Umbilical cord (tissue), 2 donors: ENCODE measurements at places on chromosomes 4 and X.

DNA sequence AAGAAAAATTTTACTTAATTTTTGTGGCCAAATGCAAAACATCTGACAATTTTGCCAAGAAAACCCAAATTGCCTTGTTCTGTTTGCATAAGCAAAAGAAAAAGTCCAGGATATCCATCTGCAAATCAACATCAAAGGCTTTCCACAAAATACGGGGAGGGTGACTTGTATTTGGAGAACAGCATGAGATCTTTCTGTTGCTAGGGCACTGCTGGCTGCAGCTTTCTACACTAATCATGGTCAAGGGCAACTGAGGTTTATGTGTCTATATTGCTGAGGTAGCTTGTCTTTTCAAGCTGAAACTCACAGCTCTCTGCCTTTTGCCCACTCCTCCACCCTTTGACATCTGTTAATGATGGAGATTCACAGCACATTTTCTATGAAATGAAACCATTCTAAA, 389.1 kb downstream of the NKX6-1 start:
- no peak for DNase-seq

GRCh38 chrX:118948270-118948669, 26.1 kb upstream of the LONRF3 start:
- no peak for DNase-seq

DNA sequence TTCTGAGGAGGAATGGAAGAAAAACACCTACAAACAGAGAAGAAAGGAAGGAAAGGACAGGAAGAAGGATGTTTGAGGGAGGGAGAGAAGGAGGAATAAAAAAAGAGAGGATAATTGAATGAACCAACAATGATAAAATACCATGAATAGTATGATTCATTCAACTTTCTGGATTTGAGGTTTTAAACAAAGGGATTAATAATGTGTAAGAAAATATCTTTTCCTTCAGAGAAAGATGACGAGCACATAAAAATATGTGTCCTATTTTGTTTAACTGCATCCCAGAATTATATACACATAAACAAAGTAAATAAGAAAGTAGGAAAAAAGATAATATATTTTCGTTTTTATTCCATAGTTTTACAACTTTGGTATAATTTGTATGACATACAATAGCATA, 1380.4 kb downstream of the STIM2 start:
- no peak for DNase-seq

DNA sequence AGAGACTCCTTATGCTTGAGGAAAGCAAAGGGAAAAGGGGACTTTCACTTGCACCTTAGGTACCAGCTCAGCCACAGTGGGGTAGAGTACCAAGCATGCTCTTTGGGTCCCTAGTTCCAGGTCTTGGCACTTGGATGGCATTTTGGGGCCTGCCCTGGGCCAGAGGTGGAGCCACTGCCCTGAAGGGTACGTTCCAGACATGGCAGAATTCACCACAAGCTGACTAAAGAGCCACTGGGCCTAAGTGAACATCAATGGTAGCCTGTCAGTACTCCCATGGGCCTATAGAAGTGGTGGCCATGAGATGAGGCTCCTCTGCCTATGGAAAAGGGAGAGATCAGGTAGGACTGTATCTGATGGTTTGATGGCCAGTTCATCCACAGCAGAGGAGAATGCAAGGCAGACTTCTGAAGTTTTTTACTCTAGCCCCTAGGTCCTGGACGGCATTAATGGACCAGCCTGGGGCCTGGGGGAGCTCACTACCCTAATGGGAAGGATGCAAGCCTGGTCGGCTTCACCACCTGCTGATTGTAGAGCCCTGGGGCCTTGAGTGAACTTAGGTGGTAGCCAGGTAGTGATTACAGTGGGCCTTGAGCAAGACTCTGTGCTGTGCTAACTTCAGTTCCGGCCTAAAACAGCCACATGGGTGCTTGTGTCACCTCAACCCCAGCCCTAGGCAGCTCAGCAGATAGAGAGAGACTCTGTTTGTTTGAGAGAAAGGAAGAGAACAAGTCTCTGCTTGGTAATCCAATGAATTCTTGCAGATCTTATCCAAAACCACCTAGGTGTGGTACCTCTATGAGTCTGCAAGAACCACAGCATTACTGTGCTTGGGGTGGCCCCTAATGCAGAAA, 19.8 kb upstream of the HSFX4 start:
- DNase-seq, result no peak

DNA sequence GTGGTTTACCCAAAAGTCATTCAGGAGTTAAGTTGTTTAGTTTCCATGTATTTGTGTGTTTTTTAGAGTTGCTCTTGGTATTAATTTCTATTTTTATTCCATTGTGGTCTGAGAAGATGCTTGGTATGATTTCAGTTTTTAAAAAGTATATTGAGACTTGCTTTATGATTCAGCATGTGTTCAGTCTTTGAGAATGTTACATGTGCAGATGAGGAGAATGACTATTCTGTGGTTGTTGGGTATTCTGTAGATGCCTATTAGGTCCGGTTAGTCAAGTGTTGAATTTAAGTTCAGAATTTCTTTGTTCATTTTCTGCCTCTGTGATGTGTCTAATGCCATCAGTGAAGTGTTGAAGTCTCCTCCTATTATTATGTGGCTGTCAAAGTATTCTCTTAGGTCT, 249.4 kb downstream of the ARHGAP10 start:
- no peak for DNase-seq
